ENCODE measurements at places on chromosomes 12 and 14. TPM values are rescaled to one million over a fixed set of nuclear protein-coding genes. Genes with fewer than 3 reads are reported as not detected.

The OR10AD1 gene
- 0.09 TPM for total RNA-seq

The LTB4R gene
- 3.6 TPM for total RNA-seq

The TAS2R46 gene
- total RNA-seq: 2.4 TPM

The REP15 gene
- total RNA-seq: 7.0 TPM

The GPR162 gene
- total RNA-seq: 0.93 TPM

The ATG14 gene
- 15.7 TPM for total RNA-seq

The ANKRD33 gene
- total RNA-seq: 0.19 TPM

The ASB2 gene
- total RNA-seq: not detected

The ACAD10 gene
- total RNA-seq: 8.0 TPM

The NDRG2 gene
- total RNA-seq: 3.6 TPM

The LRP1-AS gene
- total RNA-seq: not detected

The NID2 gene
- total RNA-seq: 39.2 TPM

The ASIC1 gene
- total RNA-seq: 0.14 TPM

The GLI1 gene
- 0.17 TPM for total RNA-seq

The KRT5 gene
- 2.7 TPM for total RNA-seq

The SLC5A8 gene
- total RNA-seq: not detected

The COL2A1 gene
- total RNA-seq: not detected

The METTL3 gene
- 63.9 TPM for total RNA-seq

The KRT75 gene
- total RNA-seq: not detected

The GPR68 gene
- 0.74 TPM for total RNA-seq

The PLEK2 gene
- total RNA-seq: 1.4 TPM

The ZNF605 gene
- total RNA-seq: 6.5 TPM

The AICDA gene
- not detected for total RNA-seq

The TEX22 gene
- total RNA-seq: 0.17 TPM

The HCAR2 gene
- not detected for total RNA-seq

The KRT86 gene
- not detected for total RNA-seq

The NYNRIN gene
- 17.0 TPM for total RNA-seq

The ZNF891 gene
- total RNA-seq: 0.93 TPM

The TMEM119 gene
- total RNA-seq: under 0.01 TPM

The NTF3 gene
- 0.34 TPM for total RNA-seq

The KRT3 gene
- total RNA-seq: not detected

The STAC3 gene
- total RNA-seq: not detected

The PLEKHG7 gene
- not detected for total RNA-seq

The TPH2 gene
- total RNA-seq: not detected

The SCN8A gene
- total RNA-seq: 0.42 TPM

The CLEC7A gene
- total RNA-seq: 0.47 TPM

The TBX3 gene
- 2.4 TPM for total RNA-seq

The GRIP1 gene
- total RNA-seq: 0.17 TPM

The CARMIL3 gene
- total RNA-seq: 0.05 TPM

The KERA gene
- not detected for total RNA-seq

The ATP23 gene
- total RNA-seq: 25.5 TPM

The SYT1 gene
- total RNA-seq: 9.7 TPM

The FOXN4 gene
- total RNA-seq: not detected

The B3GNT4 gene
- total RNA-seq: 0.17 TPM

The TAS2R9 gene
- total RNA-seq: not detected

The LPCAT3 gene
- total RNA-seq: 15.3 TPM

The POU6F1 gene
- 2.6 TPM for total RNA-seq

The DLGAP5 gene
- 11.6 TPM for total RNA-seq

The TAS2R42 gene
- not detected for total RNA-seq

The SMAGP gene
- total RNA-seq: 24.0 TPM

The POTEM gene
- total RNA-seq: not detected

The RASSF9 gene
- total RNA-seq: 7.7 TPM

The IGFBP6 gene
- 4.9 TPM for total RNA-seq

The DEGS2 gene
- total RNA-seq: 2.0 TPM

The NAV3 gene
- total RNA-seq: 5.4 TPM

All from dermis blood vessel endothelial cell (primary cell).